KG1 (cell line): ENCODE measurements at places on chromosomes 4 and X.
A peak's percentile ranks its signal among the peaks of the same experiment; 100 is the strongest.

GRCh38 chrX:154439841-154440240 lies 2.9 kb downstream of the GDI1 start:
- DNase-seq, result no peak

DNA sequence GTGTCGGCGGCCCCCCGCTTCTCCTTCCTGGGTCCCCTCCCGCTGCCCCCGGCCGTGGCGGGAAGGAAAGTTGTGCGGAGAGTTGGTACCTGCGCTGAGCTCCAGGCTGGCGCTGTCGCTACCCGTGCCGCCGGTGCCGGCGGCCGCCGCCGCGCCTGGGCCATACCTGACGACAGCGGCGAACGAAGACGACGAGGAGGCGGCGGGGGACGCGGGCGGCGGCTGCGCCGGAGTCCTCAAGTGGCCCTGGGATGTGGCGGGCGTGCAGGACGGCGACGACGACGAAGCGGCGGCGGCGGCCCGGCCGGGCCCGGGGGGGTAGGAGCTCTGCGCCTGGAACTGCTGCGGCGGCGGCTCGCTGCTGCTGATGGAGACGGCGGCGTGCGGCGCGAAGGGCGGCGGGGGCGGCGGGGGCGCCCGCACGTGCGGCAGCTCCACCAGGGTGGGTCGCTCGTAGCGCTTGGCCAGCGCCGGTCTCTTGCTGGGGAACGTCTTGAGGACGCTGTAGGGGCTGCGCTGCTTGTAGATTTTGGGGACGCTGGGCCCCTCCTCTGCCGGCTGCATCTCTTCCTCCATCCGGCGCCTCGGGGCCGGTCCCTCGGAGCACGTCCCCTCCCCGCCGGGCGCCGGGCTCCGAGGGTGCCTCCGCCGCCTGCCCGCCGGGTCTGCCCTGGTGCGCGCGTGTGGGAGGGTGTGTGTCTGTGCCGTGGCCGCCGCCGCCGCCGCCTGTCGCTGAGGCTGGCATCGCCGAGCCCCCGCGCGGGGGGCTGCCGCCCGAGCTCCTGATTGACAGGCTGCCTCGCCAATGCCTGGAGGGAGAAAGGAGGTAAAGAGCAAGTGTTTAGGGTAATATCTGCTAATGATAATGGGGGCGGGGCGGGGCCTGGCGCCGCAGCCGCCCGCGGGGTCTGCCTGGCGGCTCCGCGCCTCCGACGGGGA lies 618 bp downstream of the BEND4 start:
- peak; percentile 75 for DNase-seq

DNA sequence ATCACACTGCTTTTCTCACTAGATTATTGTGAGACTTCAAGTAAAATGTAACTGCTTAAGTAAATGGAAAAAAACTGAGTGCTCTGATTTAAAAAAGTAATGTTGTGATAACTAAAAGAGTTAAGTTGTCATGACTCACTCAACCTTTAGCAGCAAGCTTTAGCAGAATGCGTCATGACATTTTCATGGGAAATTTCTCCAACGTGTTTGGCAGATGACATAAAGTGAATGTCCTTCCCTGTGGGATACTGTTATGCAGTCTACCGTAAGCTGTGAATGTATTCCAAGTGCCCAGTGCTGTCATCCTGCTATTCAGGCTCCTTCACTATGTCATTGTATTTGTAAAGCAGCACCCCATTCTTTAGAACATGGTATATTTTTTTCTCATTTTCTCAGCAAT lies 136.2 kb downstream of the CPXCR1 start:
- no peak for DNase-seq

DNA sequence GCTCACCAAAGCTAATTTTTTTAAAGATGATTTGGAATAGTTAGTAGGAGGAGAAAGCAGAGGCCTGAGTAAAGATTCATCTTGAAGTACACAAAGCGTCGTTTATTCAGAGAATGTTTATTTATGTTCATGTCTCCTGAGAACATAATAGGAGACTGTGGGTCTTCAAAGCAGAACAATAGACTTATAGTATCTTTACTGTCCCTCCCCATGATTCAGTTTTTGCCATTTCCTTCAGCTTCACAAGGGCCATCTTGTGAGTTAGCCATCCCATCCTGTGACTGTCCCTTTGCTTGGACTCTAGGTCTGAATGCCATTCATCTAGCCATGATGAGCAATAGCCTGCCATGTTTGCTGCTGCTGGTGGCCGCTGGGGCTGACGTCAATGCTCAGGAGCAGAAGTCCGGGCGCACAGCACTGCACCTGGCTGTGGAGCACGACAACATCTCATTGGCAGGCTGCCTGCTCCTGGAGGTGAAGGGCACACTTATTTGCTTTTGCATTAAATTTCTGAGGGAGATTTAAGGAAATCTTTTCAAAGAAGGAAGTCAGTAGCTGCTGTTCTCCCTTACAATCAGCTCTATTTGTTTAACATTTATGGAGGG lies 105.8 kb downstream of the NFKB1 start:
- DNase-seq, result no peak

DNA sequence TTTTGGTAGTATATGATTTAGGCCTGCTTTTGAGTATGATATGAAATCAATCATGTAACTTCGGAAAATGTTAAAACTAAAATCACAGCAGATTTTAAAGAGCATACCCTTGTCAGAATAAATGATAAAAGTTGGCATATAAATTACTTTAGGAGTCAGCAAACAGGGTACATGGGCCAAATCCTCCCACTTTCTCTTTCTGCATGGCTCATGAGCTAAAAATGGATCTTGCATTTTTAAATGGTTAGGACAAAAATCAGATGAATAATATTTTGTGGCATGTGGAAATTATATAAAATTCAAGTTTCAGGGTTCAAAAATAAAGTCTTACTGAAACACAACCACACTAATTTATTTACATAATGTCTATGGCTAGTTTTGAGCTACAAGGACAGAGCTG lies 214.9 kb downstream of the GASK1B start:
- DNase-seq, result no peak

DNA sequence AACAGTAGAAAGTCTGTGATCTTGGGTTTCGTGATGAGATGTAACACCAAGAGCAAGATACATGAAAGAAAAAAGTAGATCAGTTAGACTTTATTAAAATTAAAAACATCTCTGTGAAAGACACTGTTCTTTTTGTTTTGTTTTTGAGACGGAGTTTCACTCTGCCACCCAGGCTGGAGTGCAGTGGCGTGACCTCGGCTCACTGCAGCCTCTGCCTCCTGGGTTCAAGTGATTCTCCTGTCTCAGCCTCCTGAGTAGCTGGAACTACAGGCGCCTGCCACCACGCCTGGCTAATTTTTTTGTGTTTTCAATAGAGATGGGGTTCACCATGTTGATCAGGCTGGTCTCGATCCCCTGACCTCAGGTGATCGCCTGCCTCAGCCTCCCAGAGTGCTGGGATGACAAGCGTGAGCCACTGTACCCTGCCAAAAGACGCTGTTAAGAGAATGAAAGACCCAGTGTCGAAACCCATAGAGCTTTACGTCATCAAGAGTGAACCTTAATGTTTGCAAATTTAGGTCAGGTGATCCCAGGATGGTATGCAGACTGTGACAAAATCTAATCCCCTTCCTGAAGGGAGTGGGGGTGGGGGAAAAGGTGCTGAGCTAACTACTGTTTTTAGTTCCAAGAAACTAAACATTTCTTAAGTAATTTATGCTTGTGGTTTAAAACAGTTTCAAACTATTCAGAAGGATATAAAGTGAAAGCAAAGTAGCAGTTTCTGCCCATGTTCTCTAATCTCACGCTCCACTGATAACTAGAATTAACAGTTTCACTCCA lies 8.0 kb downstream of the OFD1 start:
- no peak for DNase-seq
